Sigmoid colon (tissue), 7 donors: ENCODE measurements at places on chromosomes 2 and 18. TPM values are rescaled to one million over a fixed set of nuclear protein-coding genes. Genes with fewer than 3 reads are reported as not detected.

CASP10 gene
- total RNA-seq, result 5.4 TPM

ALKAL2 gene
- total RNA-seq, result 2.5 TPM

NEURL3 gene
- total RNA-seq, result not detected

LINC00305 gene
- total RNA-seq, result not detected

CFAP65 gene
- total RNA-seq, result not detected

SLC8A1 gene
- total RNA-seq, result 229 TPM

CHRND gene
- total RNA-seq, result not detected

KIF5C gene
- total RNA-seq, result 7.3 TPM

UGT1A10 gene
- not detected for total RNA-seq

CENPO gene
- total RNA-seq, result 2.8 TPM

MAPK4 gene
- total RNA-seq, result 14.9 TPM

CHRNA1 gene
- not detected for total RNA-seq

MC5R gene
- total RNA-seq, result not detected

RAD51AP2 gene
- total RNA-seq, result 0.16 TPM

VWC2L gene
- total RNA-seq, result 0.28 TPM

SPP2 gene
- not detected for total RNA-seq

R3HDM1 gene
- total RNA-seq, result 14.9 TPM

ARMC9 gene
- total RNA-seq, result 24.3 TPM

PLEKHM3 gene
- 29.1 TPM for total RNA-seq

CACNB4 gene
- total RNA-seq, result 2.6 TPM

MTCL1 gene
- 87.9 TPM for total RNA-seq

IL18R1 gene
- 5.2 TPM for total RNA-seq

EGR4 gene
- total RNA-seq, result not detected

FAM124B gene
- 1.9 TPM for total RNA-seq

UNC80 gene
- 0.83 TPM for total RNA-seq

MLPH gene
- 21.9 TPM for total RNA-seq

ZEB2 gene
- 70.6 TPM for total RNA-seq

DSC1 gene
- not detected for total RNA-seq

SNORC gene
- 1.9 TPM for total RNA-seq

POLR1A gene
- 7.1 TPM for total RNA-seq
